Smooth muscle cell of the coronary artery (primary cell): ENCODE measurements at places on chromosomes 7 and 10. TPM values are rescaled to one million over a fixed set of nuclear protein-coding genes. Genes with fewer than 3 reads are reported as not detected.

COL28A1 gene
- total RNA-seq = not detected in 2 replicates

LIPN gene
- not detected in 2 replicates for total RNA-seq

GRID2IP gene
- not detected in 2 replicates for total RNA-seq

SEC23IP gene
- total RNA-seq = 19.0 and 27.1 TPM in 2 replicates

ZMIZ1 gene
- total RNA-seq = 4.4 and 9.2 TPM in 2 replicates
